Osteocyte (in vitro differentiated cells): ENCODE measurements at places on chromosomes 3 and 15. TPM values are rescaled to one million over a fixed set of nuclear protein-coding genes. Genes with fewer than 3 reads are reported as not detected.

DNA sequence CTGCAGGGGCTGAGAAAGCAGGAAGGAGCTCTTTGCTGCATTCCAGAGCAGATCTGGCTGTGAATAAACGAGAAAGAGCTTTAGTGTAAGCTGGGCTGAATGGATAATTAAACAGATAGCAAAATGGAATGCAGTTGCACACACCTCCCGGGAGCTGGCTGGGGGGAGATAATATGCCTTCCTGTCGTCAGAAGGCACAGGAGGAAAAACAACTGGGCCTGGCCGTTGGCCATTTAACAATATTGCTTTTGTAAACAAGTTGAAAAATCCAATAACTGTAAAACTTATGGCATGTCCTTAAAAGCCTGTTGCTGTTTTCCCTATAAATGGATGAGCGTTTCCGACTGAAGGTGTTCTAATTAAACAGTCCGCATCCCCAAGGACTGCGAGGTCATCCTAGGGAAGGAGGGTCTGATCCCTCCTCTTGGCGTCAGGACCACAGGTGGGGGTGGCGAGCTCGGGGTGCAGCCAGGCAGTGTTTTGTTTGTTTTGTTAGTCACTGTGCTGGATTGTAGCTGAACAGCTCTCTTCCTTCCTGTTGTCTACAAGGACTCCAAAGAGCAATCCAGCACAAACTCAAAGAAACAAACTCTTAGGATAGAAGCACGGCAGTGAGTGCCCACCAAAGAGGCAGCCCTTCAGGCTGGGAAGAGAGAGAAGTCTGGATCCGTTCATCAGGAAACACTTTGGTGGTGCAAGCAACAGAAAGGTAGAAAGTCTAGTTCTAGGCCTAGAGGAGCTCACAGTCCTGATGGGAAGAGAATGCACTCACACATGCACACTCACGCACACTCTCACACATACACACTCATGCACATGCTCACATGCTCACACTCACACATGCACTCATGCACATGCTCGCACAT, 133.4 kb upstream of the SMAD3 start:
- DNase-seq: no peak

- DNase-seq: peak; percentile 83
Observed at GRCh38 chr3:139937674-139938279, 2.8 kb downstream of the CLSTN2 start.

DNA sequence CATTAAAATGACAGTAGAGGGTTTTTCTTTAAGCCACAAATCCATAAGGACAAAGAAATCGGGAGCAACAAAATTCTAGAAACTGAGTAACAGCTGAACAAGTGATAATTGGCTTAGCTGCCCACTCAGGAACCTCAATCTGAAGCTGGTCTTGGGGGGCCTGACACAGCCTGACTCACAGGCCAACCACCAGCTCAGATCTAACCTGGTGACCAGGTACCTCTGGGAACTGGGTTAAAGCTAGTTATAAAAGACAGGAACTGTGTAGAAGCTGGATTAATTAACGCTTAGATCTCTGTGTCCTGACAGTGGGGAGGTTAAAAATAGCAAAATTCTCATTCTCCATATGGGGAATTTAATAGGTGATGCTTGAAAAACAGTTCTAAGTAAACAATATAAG, 161.9 kb downstream of the PLCL2 start:
- no peak for DNase-seq

DNA sequence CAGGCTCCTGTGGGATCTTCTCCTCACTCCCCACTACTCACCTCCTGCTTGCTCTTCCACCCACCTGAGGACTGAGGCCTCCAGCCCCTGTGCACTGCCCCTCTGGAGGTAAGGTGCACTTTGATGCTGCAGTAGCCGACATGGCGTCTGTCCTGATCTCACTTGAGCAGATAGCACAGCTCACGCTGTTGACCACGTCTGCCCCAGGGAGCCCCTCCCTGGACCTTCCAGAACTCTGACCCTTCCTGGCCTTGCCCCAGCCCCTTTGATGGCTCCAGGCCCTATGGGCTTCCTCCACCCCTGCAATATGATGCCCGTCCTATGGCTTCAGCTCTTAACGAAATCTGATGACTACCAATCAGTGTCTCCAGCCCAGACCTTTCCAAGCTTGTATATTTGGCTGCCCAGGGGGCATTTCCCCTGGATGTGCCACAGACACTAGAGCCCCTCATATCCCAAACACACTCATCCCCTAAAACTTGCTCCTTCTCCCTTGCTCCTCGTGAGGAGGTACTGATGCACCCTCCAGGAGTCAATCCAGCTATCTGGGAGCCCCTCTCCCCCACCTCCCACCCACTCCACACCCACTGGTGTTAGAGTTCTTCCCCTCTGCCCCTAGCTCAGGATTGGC, 27.1 kb downstream of the KY start:
- peak; percentile 66 for DNase-seq

GRCh38 chr3:861721-862120, 231.1 kb upstream of the CNTN6 start:
- no peak for DNase-seq

GRCh38 chr15:90412356-90413194, 24.5 kb downstream of the IQGAP1 start:
- DNase-seq: no peak

The PLA2G4D gene
- total RNA-seq: not detected in 2 replicates

The UBA5 gene
- total RNA-seq: 28.4 and 31.2 TPM in 2 replicates

GRCh38 chr3:108153451-108153981, 62.7 kb upstream of the CD47 start:
- no peak for DNase-seq

GRCh38 chr15:75640483-75641178, 607 bp upstream of the IMP3 start:
- no peak for DNase-seq
